ENCODE measurements at places on chromosomes 7 and 10. TPM values are rescaled to one million over a fixed set of nuclear protein-coding genes. Genes with fewer than 3 reads are reported as not detected.

SPDYE6 gene
- not detected for total RNA-seq

EFCAB10 gene
- not detected for total RNA-seq

ABCB1 gene
- not detected for total RNA-seq

TMEM270 gene
- total RNA-seq: not detected

LEP gene
- total RNA-seq: 0.22 TPM

SEM1 gene
- 93.3 TPM for total RNA-seq

CYP3A5 gene
- not detected for total RNA-seq

ACTR3C gene
- not detected for total RNA-seq

IGF2BP3 gene
- total RNA-seq: 13.7 TPM

PDGFA gene
- total RNA-seq: 8.4 TPM

CHCHD3 gene
- total RNA-seq: 43.7 TPM

MYO1G gene
- total RNA-seq: not detected

DNA sequence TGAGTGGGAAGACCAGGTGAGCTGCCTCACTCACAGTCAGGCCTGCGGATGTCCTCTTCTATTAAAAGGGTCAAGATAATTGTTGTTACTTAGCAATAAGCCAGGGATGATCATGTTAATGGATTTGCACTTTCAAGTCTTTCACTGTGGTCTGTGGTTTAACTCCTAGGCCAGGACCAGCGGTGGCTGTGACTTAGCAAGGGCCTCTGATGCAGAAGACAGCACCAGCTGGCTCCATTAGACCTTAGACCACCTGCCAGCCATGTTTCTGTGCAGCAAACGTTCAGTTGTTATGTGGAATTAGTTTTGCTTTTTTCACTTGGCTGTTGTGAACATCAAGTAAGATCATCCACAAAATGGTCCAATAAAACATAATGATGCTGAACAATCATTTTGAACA lies 537.3 kb downstream of the TNS3 start:
- H3K4me1 ChIP-seq: peaks cover 27% of the 10 kb centered on the region
- H3K36me3 ChIP-seq: no peaks in the 10 kb centered on the region
- DNase-seq: no peak
- H3K27me3 ChIP-seq: no peaks in the 10 kb centered on the region
- no peak overlapping the region for H3K27ac ChIP-seq

DNA sequence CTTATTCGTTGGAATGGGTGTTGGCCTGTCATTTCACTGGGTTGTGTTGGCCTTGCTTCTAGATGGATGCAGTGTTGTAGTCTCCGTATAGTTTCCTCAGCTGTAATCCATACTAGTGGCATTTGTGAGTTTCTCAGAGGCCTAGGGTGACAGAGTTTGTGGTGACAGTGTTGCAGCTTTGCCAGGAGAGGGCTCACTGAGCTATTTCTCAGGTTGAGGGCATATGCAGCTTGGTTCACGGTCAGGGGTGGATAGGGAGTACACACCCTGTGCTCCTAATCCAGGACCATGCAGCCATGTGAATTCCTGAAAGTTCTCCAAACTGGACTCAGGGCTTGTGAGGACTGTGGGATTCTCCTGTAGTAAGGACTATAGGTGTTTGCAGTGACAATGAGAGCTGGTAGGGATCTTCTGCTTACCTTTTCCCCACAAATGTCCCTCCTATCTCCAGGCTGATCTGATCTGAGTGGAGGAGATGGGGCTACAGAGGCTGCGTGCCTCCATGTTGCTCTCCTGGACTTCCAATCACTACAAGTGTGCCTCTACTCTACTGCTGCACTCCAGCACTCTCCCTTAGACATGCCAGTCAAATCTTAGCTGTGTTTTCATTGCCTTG lies 229.0 kb downstream of the STK31 start:
- peak; percentile 45 for DNase-seq
- no peaks in the 10 kb centered on the region for H3K36me3 ChIP-seq
- H3K27ac ChIP-seq: no peak overlapping the region
- no peaks in the 10 kb centered on the region for H3K4me1 ChIP-seq

- H3K4me1 ChIP-seq: peaks cover 12% of the 10 kb centered on the region
- no peaks in the 10 kb centered on the region for H3K27me3 ChIP-seq
- H3K4me3 ChIP-seq: no peak overlapping the region
- no peak overlapping the region for H3K27ac ChIP-seq
- H3K36me3 ChIP-seq: peaks cover 10% of the 10 kb centered on the region
Measured at GRCh38 chr10:5639066-5639465, 27.3 kb downstream of the ASB13 start.

DNA sequence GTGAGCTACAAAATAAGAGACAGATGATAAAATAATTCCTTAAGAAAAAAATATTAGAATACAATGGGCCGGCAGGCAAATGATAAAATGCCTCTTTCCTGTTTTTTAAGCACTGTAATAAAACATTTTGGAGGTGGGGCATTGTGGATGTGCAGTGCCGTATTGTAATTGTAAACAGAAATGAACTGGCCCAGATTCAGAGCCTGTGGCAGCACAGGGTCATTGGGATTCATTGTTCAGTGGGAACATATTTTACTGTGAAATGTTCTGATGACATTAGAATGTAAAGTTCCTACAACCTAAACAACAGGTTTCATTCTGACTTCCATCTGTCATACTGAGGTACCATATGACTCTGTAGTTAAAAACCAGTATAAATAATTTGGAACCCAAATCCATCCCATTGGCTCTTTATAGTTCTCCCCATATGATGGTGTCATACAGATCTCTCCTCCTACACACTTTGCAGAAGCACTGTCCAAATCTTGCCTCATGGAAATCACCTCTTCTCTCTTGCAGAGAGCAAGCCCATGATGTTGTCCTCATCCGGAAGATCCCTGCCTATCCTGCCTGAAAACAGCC lies 264.6 kb downstream of the WDR37 start:
- no peak overlapping the region for H3K4me3 ChIP-seq
- no peaks in the 10 kb centered on the region for H3K4me1 ChIP-seq
- no peak for DNase-seq
- H3K27me3 ChIP-seq: no peaks in the 10 kb centered on the region
- H3K36me3 ChIP-seq: no peaks in the 10 kb centered on the region

GRCh38 chr10:11610826-11611247 lies 613 bp downstream of the USP6NL start:
- H3K36me3 ChIP-seq: no peaks in the 10 kb centered on the region
- DNase-seq: peak; percentile 73
- peaks cover 9% of the 10 kb centered on the region for H3K4me1 ChIP-seq
- peak overlapping the region; percentile 19 for H3K27ac ChIP-seq

GRCh38 chr10:116470768-116471415 lies 43.2 kb downstream of the PNLIPRP3 start:
- H3K4me3 ChIP-seq: no peak overlapping the region
- H3K27me3 ChIP-seq: no peaks in the 10 kb centered on the region
- no peak overlapping the region for H3K27ac ChIP-seq

- no peak for DNase-seq
- peaks cover 12% of the 10 kb centered on the region for H3K4me1 ChIP-seq
- no peaks in the 10 kb centered on the region for H3K36me3 ChIP-seq
- H3K27me3 ChIP-seq: no peaks in the 10 kb centered on the region
- H3K4me3 ChIP-seq: no peak overlapping the region
Measured at GRCh38 chr10:13158401-13158800, 3.0 kb upstream of the MCM10 start.

DNA sequence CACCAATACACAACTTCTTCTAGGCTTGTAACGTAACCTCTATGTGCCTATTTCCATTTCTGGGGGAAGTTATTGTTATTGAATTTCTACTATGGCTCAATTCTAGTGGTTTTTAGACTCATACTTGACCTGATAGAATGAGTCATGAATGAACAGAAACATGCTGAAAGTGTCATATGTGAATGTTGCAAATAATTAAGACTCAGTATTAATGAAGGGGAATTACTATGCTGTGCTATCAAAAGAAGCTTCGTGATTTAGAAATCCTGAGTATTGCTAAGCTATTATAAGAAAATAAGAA lies 135.1 kb upstream of the ZWINT start:
- no peak overlapping the region for H3K4me3 ChIP-seq
- H3K4me1 ChIP-seq: no peaks in the 10 kb centered on the region
- no peaks in the 10 kb centered on the region for H3K27me3 ChIP-seq
- no peak overlapping the region for H3K27ac ChIP-seq
- no peaks in the 10 kb centered on the region for H3K36me3 ChIP-seq

- DNase-seq: peak; percentile 66
- no peak overlapping the region for H3K27ac ChIP-seq
- H3K27me3 ChIP-seq: 0 out of 2 replicates have a peak, but pooled peaks cover 5% of the 10 kb centered on the region
- no peaks in the 10 kb centered on the region for H3K4me1 ChIP-seq
Measured at GRCh38 chr7:27192546-27193334, 7.2 kb downstream of the HOXA13 start.

- H3K4me1 ChIP-seq: peaks cover 9% of the 10 kb centered on the region
- no peak overlapping the region for H3K4me3 ChIP-seq
- H3K27me3 ChIP-seq: no peaks in the 10 kb centered on the region
- no peak for DNase-seq
Measured at GRCh38 chr10:129531969-129532660, 65.1 kb downstream of the MGMT start.

GRCh38 chr10:34097682-34098081 lies 717.4 kb downstream of the PARD3 start:
- no peak overlapping the region for H3K27ac ChIP-seq
- H3K4me1 ChIP-seq: peaks cover 24% of the 10 kb centered on the region
- no peaks in the 10 kb centered on the region for H3K36me3 ChIP-seq
- no peak for DNase-seq
- H3K27me3 ChIP-seq: no peaks in the 10 kb centered on the region
- H3K4me3 ChIP-seq: no peak overlapping the region

- no peaks in the 10 kb centered on the region for H3K4me1 ChIP-seq
- H3K4me3 ChIP-seq: peak within 1 kb of the TSS; percentile 87
- no peaks in the 10 kb centered on the region for H3K27me3 ChIP-seq
Measured at GRCh38 chr7:155003092-155003375, at the start of gene PAXIP1. Gene PAXIP1 (minus strand): TSS chr7:155003124. CDS start chr7:155002929, 195 bp downstream.

DNA sequence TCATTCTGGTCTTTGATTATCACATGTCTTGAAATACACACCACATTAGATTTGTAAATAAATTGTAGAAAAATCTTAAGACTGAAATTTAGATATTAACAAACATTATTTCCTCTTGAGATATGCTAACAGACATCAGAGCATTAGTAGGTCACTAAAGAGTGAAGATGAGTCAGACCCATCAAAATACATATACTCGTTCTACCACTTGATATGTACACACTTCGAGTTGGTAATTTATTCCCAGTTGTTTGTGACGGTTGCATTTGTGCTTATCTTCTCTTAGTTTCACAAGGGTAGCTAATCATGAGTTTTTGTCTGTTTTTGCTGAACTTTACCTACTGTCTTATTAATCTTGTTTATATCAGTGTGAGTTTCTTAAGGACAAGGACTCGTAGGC lies 383.4 kb downstream of the AUTS2 start:
- no peaks in the 10 kb centered on the region for H3K36me3 ChIP-seq
- no peak overlapping the region for H3K4me3 ChIP-seq
- H3K4me1 ChIP-seq: no peaks in the 10 kb centered on the region
- DNase-seq: no peak

DNA sequence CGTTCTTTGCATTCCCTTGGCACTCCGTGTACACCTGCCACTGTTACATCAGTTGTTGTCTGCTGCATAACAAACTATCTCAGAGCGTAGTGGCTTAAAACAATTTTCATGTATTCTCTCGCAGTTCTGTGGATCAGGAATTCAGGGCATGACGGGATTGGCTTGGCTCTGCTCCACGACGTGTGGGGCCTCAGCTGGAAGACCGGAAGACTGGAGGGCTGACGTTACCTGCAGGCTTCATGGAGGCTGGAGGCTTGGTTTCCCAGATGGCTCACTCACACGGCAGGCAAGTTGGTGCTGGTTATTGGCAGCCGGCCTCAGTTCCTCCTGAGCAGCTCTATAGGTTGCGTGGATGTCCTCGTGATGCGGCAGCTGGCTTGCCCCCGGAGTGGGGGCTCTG lies 25.5 kb downstream of the NYAP1 start:
- H3K27ac ChIP-seq: no peak overlapping the region
- H3K4me1 ChIP-seq: no peaks in the 10 kb centered on the region
- no peak overlapping the region for H3K4me3 ChIP-seq

DNA sequence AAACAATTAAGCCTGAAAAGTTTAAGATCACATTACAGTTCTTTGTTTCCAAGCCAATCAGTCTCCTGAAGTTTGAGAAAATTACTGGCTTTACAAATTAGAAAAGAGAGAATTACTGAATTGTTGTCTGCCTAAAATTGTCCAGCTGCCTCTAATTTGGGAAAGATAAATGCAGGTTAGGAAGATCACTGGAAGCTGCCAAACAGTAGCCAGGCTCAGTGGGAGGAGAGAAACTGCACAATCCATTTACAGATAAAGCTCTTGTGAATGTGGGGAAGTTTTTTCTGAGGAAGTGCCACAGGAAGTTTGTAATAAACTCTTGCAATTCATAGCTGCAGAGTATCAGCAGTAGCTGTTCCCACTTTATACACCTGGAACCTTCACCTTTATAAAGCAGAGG lies 100.7 kb downstream of the IQUB start:
- no peak overlapping the region for H3K27ac ChIP-seq
- no peaks in the 10 kb centered on the region for H3K4me1 ChIP-seq
- H3K4me3 ChIP-seq: no peak overlapping the region
- no peaks in the 10 kb centered on the region for H3K36me3 ChIP-seq
- DNase-seq: no peak
- H3K27me3 ChIP-seq: no peaks in the 10 kb centered on the region

DNA sequence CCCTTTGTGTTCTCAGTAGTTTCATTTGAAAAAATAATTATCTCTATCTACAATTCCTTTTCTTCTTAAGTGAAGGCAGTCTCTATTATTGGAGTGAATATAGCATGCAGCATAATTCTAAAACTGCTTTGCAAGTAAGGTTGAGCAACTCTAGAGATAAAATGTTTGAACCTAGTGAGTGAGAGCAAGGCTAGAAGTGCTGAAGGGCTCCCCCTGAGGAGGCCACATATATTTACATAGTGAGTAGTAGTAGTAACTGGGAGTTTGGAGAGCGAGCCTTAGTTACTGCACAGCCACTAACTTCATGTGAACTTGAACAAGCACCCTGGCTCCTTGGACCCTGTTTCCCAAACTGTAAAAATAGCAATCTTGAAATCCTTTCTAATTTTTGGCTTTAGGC lies 141.5 kb upstream of the DKK1 start:
- no peak overlapping the region for H3K4me3 ChIP-seq
- DNase-seq: peak; percentile 5
- no peak overlapping the region for H3K27ac ChIP-seq
- H3K27me3 ChIP-seq: no peaks in the 10 kb centered on the region

GRCh38 chr7:142733271-142733670 lies 16.0 kb upstream of the PRSS1 start:
- peaks cover 13% of the 10 kb centered on the region for H3K27me3 ChIP-seq
- H3K27ac ChIP-seq: no peak overlapping the region
- H3K4me3 ChIP-seq: no peak overlapping the region
- H3K4me1 ChIP-seq: no peaks in the 10 kb centered on the region
- DNase-seq: no peak

DNA sequence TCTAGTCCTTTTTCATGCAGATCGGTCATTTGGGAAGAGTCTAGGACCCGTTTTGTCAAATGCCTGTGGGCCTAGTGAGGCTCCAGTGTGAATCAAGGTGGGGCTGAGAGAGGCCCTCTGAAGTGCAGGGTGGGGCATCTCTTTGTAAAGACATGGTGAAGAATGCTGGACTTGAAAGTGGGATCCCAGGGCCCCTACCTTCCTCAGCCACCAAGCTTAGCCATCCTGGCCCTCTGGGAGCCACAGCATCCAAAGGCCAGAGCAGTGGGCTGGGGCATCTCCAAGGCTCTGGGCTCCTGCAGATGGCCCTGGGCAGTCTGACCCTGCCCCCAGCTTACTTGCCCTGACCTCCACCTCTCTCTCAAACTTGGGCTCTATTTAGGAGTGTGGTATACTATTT lies 78.5 kb downstream of the ADCY1 start:
- no peak for DNase-seq
- peaks cover 10% of the 10 kb centered on the region for H3K27me3 ChIP-seq
- no peak overlapping the region for H3K4me3 ChIP-seq
- H3K36me3 ChIP-seq: no peaks in the 10 kb centered on the region

GRCh38 chr10:4384245-4384644 lies 441.8 kb upstream of the AKR1E2 start:
- H3K4me3 ChIP-seq: peak overlapping the region; percentile 51
- H3K27ac ChIP-seq: peak overlapping the region; percentile 9
- DNase-seq: peak; percentile 32
